ENCODE measurements at places on chromosomes 6 and 20.
A peak's percentile ranks its signal among the peaks of the same experiment; 100 is the strongest.

GRCh38 chr20:4901031-4901818 is 100.1 kb downstream of the SLC23A2 start:
- no peak for DNase-seq

DNA sequence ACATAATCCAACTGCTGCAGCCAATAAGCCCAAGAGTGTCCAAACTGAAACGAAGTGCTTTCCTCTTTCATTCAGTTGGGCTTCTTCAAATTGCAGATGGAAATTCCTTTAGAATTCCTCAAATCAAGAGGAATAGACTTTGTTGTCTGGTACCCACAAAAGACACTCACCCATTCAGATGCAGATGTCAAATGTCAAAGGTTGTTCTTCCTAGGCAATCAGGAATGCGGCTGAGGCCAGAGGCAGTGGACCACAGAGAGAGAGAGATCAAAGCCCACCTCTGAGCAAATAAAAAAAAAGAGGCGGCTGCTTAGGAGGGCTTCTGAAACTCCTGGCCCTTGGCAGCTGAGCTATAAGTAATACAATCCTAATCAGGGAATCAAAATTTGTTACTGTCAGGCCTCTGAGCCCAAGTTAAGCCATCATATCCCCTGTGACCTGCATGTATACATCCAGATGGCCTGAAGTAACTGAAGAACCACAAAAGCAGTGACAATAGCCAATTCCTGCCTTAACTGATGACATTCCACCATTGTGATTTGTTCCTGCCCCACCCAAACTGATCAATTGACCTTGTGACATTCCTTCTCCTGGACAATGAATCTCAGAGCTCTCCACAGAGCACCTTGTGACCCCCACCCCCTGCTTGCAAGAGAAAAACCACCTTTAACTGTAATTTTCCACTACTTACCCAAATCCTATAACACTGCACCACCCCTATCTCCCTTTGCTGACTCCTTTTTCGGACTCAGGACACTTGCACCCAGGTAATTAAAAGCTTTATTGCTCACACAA is 303.0 kb upstream of the GJE1 start:
- DNase-seq: no peak

DNA sequence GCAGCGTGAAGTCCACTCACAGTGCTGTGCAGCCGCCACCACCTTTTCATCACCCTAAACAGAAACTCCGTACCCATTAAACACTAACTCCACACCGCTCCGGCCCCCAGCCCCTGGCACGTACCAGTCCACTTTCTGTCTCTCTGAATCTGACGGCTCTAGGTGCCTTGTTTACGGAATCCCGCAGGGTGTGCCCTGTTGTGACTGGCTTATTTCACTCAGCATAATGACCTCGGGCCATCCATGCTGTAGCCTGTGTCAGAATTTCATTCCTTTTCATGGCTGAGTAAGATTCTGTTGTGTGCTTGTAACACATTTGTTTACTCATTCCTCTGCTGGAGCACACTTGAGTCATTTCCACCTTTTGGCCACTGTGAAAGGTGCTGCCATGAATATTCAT is 18.0 kb downstream of the TCFL5 start:
- DNase-seq: no peak

DNA sequence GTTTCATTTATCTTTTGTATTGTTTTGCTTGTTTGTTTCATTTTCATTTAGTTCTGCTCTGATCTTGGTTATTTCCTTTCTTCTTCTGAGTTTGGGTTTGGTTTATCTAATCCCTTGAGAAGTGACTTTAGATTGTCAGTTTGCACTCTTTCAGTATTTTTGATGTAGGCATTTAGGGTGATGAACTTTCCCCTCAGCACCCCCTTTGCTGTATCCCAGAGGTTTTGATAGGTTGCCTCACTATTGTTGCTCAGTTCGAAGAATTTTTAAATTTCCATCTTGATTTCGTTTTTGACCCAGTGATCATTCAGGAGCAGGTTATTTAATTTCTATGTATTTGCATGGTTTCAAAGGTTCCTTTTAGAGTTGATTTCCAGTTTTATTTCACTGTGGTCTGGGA is 119.6 kb upstream of the SSTR4 start:
- DNase-seq: no peak

DNA sequence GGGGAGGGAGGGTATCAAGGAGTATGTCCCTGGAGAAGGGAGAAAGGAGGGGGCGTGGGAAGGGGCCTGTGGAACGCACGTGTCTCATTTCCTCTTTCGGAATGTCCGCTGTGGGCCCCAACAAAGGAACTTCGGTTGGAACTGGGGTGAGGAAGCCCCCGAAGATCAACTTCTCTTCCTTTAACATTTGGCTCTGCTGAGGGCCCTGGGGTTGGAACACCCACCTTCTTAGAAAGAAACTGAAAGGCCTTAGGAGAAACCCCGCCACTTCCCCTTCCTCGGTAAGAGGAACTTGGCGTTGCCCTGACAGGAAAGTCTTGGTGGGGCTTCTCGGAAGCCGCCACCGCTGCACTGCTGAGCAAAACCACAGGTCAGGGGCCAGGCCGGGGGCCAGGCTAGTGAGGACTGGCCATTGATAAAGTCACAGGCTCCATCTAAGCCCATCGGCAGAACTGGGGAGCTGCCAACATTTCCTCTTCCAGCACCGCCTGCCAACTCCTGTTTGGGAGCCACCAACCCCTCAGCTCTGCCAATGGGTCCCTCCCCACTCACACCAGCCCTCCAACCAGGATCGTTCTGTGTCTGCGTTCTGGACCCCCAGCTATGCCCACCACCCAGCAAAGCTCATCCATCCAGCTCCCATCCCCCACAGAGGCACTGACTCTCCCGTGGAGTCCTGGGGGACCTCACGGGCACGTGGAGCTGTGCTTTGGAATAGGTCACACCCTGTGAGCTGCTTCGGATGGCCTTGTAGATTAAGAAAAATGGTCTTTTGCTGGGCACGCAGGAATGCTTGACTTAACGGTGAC is 44.8 kb downstream of the FGD2 start:
- peak; percentile 99 for DNase-seq

- no peak for DNase-seq
Measured at GRCh38 chr6:1930356-1930755, 315.0 kb downstream of the GMDS start.

DNA sequence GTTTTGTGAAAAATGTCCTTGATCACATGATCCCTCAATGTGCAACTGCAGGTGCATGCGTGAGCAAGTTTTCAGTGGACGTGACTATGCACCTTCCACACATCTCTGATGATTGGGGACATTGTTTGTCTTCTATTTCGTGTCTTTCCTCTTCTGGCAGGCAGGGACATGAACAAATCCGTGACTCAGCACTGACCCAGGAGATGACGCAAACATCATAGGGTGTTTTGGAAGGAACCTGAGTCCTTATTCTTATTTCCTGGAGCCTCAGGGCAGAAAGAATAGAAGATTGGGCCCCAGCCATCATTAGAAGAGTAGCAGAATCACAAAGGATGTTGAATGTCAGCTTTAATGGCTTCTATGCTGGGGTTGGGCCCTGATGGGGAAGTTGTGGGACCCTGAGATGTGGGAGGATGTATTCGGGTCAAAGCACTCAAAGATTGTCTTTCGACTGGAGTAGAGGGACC is 11.9 kb upstream of the SIRPD start:
- DNase-seq: peak; percentile 78

DNA sequence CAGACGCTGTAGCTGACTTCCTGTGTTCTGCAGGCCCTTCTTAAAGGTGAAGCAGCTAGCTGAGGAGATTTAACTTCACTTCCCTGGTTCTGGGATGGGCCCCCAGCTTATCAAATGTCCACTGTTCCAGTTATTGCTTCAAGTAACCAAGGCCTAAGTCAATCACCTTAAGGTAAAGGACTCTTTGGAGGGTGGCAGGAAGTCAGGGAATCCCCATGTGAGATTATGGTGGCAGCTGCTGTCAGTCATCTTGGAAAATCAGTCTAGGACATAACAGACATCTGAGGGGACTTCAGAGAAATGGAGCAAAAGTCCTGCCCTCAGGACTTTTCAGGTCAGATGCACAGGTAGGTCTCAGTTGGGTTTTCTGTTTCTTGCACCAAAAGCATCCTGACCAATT is 3.8 kb downstream of the ELOVL5 start:
- DNase-seq: no peak

DNA sequence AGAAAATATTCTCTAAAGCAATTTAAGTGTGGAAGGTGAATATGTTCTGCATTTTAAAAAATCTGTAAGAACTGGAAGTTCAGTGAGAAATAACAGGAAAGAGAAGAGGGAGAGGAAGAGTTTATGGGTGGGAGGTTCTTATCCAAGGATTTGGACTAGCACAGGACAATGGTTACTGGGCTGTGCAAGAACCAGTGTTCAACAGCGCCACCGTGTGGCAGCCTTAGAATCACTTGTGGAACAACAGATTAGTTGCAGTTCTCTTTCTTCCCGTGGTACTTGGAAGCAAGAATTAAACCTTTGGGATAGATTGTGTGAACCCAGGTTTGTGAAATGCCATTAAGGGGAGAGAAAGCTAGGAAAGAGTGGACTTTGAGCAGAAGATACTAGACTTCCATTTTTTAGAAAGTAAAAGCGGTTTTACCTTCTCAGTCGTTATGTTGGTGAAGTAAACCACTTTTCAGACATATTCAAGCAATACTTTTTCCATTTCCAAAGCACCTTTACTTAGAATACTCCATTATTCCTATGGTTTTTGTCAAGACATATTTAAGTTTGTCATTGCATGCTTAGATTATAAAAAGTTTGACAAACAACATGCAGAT is 436.7 kb downstream of the RNF144B start:
- peak; percentile 16 for DNase-seq

DNA sequence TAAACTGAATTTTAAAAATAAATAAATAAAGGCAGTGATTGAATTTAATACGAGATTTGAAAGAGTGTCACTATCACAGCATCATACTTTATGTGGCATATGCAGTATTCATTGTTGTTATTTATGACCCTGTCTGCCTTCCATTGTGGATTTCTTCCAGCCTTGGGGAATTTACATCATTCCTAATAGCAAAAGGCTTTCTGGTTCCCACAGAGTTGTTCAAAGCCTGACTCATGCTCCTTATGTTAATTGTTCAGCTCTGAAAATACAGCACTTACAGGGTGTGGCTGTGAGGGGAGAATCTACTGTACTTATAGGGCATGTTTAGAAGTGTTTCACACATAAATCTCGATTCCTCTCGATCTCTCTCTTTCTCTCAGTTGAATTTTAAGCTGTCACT is 54.4 kb downstream of the JAG1 start:
- no peak for DNase-seq

DNA sequence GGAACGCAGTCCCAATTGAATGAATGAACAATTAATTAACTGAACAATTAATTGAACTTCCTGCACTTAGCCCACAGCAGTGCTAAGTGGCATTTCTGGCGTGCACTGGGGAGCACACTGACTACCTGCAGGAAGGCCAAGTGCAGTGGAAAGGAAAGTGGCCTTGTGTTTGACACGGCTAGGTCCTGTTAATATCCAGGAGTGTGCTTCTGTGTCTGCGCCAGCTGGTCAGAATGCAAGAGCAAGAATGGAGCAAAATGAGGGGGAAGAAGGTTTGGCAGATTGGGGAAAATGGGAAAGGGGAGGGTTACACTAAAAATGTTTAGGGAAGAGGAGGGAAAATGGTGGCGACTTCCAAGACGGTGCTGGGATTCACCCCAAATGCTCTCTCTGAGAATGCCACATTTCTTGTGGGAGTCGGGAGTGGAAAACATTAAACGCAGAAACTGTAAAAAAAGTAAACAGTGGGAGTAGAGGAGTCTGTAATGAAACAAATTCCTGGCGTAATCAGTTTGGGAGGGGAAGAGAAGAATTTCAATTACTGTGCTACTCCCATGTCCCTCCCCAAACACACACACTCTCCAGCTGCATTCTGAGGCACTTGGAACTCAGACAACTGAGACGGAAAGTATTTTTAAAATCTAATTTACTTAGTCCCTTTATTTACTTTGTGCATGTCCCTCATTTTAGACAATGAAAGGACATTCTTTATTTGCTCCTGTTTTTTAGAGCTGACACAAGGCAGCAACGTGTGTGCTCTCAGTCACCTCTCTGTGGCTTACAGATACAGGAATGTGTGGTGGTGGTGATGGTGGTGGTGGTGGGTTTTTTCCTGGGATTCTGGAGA is 64.1 kb downstream of the CLIC5 start:
- no peak for DNase-seq

DNA sequence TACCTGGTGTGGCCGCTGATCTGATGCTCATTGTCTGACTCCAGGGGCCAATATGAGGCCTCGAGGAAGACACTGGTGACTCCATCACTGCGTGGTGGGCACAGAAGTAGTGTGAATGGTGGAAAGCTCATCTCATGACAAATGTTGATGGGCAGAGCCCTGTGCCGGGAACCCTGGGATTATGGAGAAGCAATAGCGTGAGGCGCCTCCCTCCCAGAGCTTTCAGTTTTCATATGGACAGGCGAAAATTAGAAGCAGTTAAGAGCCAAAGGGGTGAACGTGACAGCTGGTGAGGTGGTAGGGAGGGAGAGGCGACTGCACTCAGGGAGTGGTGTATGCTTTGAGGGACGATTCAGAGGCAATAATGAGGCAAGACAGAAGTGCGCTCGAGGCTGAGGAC is 39.3 kb upstream of the TTPAL start:
- peak; percentile 1 for DNase-seq

DNA sequence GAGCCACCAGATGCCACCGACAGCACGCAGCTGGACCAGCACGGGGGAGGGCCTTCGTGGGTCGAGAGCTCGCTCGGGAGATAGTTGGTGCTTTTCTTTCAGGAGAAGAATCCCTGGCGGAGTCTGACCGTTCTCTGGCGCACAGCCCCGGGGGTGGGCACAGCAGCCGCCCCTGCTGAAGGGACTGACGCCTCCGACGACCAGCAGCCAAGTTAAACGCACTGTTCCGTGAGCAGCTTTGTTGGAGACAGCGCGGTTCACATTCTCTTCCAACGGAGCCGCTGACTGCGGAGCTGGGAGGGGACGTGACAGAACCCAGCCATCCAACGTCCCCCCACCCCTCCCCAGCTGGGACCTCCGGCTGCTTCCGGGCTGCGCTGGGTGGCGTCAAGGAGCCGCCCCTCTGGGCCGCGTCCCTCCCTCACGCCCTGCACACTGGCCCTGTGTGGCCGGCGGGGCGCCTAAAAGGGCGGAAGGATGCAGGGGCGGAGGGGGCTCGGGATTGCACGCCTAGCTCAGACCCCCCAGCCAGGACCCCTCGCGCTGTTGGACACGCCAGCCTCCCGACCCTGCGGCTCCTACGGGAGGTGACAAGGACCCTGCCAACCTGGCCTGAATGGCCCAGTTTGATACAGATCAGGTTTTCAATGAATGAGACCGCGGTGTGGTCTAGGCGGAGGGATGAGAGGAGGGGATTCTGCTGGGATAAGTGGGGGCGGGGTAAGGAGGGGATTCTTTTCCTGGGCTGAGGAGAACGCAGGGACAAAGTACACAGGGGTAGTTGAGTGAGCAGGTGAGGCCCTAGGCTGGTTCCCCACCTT is 36.4 kb upstream of the KHDC1 start:
- no peak for DNase-seq

DNA sequence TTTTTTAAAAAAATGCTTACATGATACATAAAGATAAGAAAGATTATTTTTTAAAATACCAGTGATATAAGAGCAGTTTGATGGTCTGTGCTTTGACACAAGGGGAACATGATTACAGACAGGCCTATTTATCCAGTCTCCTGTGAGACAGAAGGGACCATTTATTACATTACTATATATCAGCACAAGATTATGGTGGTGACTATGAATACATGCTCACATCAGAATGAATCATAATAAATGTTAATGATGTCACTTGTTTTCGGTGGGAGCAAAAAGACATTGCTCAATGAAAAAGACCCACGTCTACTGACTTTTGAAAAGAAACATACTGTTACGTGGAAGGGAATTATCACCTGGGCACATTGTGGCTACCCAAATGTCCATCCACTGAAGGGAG is 455.1 kb downstream of the CDC5L start:
- no peak for DNase-seq

Measured in inflammatory macrophage treated with lipopolysaccharide for 1 hour (primary cell).